Omental fat pad (tissue), 4 donors: ENCODE measurements at places on chromosomes 16 and 17. TPM values are rescaled to one million over a fixed set of nuclear protein-coding genes. Genes with fewer than 3 reads are reported as not detected.
A peak's percentile ranks its signal among the peaks of the same experiment; 100 is the strongest.

Gene PPP1R27
- total RNA-seq = not detected

Gene FOXJ1
- 0.46 TPM for total RNA-seq

Gene SLC16A3
- total RNA-seq = 26.9 TPM

Gene ITGAX
- total RNA-seq = 34.7 TPM

Gene KRTAP4-1
- total RNA-seq = not detected

Gene CORO6
- 45.9 TPM for total RNA-seq

Gene CDH1
- 18.7 TPM for total RNA-seq

Gene PHKB
- total RNA-seq = 70.1 TPM

DNA sequence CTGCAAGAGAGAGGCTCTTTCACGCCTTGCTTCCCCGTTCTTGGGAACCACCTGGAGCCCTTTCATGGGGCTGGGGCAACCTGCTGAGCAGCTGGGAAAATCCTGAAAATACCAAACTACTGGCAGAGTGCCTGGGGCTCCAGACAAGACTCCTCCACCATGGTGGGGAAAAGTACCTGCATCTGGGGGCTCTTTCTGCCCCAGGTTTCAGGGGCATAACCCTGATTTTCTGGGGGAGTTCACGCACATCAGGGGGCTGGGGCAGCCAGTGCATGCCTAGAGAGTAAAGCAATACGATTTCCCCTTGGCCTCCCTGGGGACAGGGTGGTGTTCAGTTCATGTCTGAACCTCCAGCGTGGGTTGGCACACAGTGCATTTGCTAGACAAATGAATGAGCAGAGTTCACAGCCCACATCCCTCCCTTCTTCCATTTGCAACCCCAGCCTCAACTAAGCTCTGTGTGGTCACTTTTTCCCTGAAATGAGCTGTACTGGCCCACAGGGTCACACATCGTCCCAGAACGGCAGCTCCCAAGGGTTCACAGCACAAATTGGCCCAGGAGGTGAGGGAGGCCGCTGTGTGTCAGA is 5.2 kb upstream of the CDC42EP4 start:
- DNase-seq = no peak

DNA sequence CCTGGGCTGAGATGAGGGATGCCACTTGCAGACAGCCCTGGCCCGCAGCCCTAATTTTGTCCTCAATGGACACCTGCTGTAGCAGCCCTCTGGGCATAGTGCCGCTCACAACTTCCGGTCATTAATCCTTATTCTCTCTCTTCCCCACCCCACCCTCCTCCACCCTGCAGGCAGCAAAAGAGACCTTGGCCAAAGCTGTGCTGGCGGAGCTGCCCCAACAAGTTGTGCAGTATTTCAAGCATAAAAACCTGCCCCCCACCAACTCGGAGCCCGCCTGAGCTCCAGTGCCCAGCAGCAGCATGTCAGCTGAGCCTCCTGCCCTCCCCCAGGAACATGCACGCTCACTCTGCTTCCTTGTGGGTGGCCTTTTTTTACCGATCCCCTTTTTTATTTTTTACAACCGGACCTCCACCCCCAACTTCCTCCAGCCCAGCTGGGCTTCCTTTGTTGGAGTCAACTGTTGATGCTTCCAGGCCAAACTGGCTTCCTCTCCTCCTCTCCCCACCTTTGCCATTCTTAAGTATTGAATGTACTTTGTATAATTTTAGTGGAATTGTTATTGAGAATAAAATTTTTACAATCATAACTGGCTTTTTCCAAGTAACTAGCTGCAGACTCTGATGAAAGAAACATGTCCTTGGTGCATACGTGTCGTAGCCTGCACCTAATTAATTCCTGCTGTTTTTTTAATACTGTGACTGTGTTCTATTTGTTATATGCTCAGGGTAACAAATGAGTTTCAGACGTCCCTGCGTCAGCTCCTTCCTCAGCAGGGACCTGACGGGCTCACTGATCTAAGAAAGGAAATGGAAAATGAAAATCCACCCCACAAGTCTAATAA is 38.2 kb downstream of the PSME3IP1 start:
- peak; percentile 13 for DNase-seq

DNA sequence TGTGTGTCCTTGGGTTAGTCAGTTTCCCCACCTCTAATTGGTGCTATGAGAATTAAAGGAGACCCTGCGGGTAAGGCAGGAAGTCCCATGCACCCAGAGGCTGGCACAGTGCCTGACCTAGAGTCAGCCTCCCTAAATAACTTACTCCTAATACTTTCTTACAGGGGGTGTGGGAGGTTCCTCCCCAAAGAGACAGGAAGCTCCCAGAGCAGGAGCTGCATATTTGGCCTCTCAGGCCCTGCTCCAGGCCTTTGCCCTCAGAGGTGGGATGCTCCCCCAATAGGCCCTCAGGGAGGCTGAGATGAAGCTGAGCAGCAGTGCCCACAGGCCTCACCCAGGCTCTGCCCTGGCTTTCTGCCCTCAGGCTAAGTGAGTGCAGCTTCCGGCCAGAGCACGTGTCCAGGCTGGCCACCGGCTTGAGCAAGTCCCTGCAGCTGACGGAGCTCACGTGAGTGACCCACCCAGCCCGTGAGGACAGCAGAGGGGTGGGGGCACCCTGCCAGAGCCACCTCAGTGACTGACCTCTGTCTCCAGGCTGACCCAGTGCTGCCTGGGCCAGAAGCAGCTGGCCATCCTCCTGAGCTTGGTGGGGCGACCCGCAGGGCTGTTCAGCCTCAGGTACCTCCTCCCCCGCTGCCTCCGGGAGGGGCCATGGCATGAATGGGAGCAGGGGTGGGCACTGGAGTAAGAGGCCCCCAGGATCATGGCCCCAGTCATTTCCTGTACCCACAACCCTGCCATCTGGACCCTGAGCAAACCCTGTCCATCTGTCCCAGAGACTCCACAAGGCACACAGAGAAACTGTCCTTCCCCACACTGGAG is 31.1 kb upstream of the CPNE2 start:
- DNase-seq = no peak

GRCh38 chr16:14042706-14043105 is 28.4 kb upstream of the MRTFB start:
- DNase-seq = no peak

GRCh38 chr17:55606488-55606815 is 95.2 kb upstream of the SMIM36 start:
- DNase-seq = no peak

GRCh38 chr16:11796227-11797165 is 562 bp downstream of the ZC3H7A start:
- peak; percentile 33 for DNase-seq

GRCh38 chr16:19717314-19717713 is 713 bp downstream of the KNOP1 start:
- DNase-seq = no peak

GRCh38 chr17:81832608-81833159 is 407 bp downstream of the MCRIP1 start:
- DNase-seq = no peak

DNA sequence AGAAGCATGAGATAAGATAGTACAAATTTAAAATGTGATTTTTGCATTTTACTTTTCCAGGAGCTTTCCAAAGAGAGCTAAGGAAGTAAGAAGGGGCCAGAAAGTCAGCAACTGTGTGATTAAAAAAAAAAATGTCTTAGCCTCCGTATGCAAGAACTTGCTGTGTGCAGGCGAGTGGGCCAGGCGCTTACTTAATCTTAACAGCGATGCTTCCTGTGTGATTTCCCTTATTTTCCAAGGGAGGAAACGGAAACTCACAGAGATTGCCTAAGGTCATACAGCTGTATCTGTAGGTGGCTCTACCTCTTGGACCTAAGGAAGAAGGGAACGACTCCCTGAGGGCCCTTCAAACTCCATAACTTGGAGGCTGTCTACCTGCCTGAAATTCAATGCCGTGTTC is 11.1 kb downstream of the HS3ST3B1 start:
- DNase-seq = no peak

DNA sequence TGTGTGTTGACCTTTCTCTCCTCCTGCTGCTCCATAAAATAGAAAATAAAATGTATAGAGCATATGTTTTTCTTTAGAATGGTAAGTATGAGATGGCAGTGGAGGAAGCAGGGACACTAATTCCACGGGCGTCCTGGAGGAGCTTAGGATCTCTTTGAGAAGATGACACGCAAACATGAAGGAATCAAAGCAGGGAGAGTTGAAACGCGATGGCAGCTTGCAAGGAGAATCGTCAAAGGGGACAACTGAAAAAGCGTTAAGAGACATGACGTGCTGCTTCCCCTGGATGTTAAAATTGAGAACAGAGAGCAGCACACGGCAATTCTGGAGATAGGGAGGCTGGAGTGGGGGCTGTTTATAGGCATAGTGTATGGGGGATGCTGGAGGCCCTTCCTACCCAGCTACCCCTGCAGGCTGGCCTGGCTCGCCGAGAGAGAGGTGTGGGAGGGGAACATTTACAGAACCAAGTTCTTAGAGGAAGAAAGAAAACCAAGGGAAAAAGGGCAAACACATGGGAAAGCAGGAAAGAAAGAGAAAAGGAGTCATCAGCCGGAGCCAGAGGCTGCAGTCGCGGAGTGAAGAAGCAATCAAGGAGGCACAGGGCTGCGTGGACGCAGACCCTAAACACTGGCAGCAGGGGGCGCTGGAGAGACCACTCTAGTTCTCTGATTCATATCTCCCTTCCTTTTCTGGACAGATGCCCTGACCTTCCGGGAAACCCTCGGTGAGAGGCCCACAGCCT is 55.8 kb downstream of the MYH13 start:
- DNase-seq = peak; percentile 65

- DNase-seq = no peak
Observed at GRCh38 chr17:19717411-19717908, 1.1 kb upstream of the SLC47A2 start.

DNA sequence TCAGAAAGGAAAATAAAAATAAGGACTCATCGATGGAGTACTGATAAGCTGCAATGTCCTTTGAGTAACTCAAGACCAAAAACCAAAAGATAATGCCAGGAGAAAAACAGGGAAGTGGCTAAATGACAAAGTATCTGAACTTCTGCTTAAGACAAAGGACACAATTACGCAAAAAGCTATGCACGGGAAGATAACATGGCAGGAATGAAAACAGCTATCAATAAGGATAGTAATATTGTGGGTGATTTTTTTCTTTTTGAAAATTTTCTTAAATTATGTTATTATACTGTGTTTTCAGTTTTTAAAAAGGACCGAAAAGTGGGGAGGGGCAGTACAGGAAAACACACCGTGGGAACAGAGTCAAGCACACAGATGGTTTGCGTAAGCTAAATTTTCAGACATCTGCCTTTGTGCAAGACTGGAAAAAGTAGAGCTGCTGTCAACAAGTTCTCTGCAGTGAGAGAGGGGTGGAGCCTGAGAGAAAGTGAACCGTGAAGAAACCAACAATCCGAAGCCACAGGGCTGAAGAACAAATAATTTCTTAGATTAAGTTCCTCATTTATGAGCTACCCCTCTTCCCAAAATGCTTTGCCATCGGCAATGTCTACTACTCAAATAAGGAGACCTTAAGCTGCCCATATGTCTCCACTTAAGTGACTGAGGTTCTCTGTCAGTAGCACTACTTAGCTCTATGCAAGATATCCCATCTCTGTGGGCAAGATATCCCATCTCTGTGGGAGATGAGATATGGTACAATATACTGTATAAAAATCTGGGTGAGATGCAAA is 99.9 kb upstream of the CORO6 start:
- no peak for DNase-seq

DNA sequence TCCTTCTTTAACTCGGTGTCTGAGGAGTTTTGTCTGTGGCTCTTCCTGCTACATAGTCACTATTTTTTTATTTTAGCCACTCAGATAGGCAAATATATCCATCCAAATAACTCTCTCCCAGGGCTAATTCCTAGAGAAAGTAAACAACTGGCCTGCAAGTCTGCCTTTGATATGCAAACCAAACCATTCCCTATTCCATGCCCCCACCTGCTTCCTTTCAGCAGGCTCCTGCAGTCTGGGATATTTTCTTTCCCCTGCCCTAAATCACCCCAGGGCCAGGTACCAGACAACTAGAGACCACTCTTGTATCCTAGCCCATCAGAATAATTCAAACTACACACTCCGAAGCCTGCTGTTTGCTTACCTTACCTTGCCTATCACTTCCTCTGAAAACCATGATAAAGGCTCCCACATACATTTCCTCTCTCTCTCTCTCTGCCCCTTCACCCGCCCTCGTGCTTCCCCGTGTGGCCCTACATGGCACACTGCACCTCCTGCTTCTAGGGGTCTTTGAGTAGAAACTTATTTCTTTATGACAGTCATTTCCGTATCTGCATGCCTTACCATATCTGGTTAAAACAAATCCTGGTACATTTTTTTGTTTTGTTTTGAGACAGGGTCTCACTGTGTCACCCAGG is 8.3 kb downstream of the CD300H start:
- DNase-seq = no peak

- no peak for DNase-seq
Observed at GRCh38 chr16:4364196-4365013, 7.2 kb upstream of the VASN start.

DNA sequence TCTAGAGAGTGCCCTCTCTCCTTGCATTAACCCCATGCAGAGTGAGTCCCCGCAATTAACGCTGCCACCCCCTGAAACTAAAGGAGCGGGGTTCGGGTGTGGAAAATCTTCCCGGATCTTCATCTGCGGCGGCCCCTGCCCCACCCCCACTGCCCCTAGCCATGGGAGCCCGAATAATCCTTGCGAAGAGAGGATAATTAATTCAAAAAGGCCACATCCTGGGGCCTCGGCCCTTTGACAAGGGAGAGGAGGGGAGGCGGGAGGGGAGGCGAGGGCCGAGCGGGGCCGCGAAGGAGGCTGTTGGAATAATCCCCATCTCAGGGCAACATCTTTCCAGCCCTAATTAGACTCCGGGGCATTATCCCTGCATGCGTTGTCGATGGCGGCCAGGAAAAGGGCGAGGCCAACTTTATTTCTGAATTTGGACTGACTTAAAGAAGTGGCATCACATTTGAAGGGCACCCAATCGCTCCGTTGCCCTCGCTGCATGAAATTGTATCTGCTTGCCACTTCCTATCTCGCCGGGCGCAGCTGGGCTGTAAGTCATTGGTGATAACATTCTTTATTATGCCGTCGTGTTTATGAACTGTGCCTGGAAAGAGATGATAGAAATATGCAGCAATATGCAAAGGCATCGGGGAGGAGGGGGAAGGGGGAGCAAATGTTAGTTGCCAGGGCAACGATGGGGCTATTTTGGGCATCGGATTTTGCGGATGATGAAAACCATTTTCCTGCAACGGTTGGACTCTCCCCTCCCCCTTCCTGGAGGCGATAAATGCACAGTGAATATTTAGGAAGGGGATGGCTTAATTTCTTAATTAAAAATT is 387.1 kb upstream of the TNRC6C start:
- no peak for DNase-seq

- no peak for DNase-seq
Observed at GRCh38 chr16:15803618-15804017, 53.2 kb downstream of the MYH11 start.

- DNase-seq = peak; percentile 21
Observed at GRCh38 chr16:27242868-27243590, 25.5 kb downstream of the NSMCE1 start.

DNA sequence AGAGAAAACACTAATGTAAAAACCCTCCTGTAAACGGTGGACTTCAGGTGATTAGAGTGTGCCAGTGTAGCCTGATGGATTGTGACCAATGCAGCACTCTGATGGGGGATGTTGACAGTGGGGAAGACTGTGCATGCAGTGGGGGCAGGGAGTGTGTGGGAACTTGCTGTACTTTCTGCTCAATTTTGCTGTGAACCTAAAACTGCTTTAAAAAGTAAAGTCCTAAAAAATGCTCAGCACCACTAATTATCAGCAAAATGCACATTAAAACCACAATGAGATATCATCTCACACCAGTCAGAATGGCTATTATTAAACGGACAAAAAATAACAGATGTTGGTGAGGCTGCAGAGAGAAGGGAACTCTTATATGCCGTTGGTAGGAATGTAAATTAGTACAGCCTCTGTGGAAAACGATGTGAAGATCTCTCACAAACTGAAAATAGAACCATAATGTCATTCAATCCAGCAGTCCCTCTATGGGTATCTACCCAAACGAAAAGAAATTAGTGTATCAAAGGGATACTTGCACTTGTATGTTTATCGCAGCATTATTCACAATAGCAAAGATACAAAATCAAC is 9.7 kb upstream of the ULK2 start:
- DNase-seq = no peak
